ENCODE measurements at places on chromosomes 13 and 19.

DNA sequence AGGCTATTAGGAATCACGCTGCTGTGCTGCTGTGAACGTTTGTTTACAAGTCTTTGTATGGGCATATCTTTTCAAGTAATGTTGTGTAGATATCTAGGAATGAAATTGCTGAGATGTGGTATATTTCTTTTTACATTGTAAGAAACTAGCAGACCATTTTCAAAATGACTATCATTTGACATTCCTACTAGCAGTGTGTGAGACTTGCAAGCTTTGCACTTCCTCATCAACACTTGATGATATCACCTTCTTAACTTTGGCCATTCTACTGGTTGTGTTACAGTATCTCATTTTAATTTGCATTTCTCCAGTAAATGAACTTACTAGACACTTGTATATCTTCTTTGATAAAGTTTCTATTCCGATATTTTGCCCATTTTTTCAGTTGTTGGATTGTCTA is 12.1 kb downstream of the METTL21C start:
- no peak for DNase-seq

DNA sequence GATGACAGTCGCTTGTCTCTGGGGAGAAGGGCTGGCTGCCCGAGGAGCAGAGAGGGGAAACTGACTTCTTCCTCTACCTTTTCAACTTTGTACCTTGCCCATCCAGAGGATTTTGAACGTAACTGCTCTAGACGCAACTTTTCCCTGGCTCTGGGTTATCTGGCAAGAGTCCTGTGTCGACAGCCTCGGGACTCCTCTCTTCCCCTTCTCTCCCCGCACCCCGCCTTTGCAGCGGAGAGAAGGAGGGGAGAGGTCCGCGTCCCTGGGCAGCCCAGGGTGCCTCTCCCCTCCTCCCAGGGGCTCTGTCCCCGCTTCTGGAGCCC is 574 bp downstream of the SH3GL1 start:
- no peak for DNase-seq

DNA sequence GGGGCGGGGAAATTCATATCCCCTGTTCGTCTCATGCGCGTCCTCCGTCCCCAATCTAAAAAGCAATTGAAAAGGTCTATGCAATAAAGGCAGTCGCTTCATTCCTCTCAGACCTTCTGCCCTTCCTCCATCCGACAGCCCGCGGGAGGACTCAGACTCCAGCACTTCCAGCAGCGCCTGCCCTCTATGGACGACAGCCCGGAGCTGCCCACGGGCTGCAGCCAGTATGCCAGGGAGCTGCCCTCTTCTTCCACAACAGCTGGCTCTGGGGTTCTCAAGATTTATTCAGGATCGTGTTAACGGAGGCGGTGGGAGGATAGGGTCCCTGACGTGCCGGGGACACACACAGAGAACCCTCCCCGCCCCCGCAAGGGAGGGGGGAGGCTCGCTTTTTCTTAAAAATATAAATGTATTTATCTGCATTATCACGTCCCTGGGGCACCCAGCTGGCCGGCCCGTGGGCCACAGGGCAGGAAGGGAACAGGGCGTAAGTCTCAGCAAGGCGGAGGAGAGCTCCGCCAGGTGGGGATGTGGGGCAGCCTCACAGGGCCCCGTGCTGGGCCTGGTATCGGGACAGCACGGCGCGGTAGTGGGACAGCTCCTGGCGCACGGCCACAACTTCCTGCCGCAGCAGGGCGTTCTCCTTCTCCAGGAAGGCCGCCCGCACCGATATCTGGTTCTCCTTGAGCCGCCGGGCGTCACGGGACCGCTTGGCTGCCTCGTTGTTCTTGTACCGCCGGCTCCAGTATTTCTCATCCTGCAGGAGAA is 6.7 kb downstream of the DBP start:
- no peak for DNase-seq

GRCh38 chr13:24165746-24166145 is 5.2 kb downstream of the SPATA13 start:
- DNase-seq, result no peak

DNA sequence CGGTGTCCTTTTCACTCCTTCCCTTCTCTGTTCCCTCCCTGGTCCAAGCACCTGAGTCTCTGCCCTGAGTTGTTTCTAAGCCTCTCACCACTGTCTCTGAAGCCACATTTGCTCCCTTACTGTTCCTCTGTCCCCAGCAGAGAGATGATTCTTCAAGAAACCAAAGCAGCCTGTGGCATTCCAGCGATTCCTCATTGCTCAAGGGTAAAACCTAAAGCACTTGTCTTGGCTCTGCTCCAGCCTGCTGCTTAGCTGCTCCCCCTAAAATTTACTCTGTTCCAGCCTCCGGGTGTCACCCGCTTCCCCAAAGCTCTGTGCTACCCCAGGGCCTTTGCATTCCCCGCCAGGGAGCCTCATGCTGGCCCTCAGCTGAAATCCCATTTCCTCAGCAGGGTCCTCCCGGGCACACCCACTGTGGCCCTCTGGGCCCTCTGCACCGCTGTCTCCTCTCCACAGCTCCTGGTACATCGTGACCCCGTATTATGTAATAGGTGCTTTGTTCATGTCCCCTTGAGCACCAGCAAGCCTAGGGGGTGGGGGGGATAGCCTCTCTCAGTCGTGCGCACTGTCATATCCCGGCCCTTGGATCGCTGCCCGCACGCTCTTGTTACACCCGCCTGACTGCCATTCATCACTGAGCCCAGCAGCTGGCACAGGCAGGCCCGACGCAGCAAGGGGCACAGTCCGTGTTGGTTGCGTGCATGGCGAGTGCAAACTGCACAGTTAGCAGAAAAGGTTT is 15.8 kb downstream of the TECR start:
- DNase-seq, result no peak

GRCh38 chr13:36431204-36432105 is 840 bp upstream of the CCNA1 start:
- DNase-seq, result no peak

DNA sequence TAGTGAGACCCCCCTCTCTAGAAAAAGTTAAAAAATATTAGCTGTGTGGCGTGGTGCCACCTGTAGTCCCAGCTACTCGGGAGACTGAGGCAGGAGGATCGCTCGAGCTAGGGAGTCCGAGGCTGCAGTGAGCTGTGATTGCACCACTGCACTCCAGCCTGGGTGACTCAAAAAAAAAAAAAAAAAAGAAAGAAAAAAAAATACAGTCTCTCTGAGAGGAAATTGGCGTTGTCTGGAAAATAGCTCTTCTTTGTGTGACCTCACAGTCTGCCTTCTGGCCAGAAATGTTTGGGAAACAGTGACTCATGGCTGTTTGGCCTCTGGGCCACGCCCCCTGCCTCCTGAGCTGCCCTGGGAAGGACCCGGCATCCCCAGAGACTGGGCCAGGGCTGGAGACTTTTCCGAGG is 10.7 kb downstream of the MARCHF2 start:
- DNase-seq, result peak; percentile 81

DNA sequence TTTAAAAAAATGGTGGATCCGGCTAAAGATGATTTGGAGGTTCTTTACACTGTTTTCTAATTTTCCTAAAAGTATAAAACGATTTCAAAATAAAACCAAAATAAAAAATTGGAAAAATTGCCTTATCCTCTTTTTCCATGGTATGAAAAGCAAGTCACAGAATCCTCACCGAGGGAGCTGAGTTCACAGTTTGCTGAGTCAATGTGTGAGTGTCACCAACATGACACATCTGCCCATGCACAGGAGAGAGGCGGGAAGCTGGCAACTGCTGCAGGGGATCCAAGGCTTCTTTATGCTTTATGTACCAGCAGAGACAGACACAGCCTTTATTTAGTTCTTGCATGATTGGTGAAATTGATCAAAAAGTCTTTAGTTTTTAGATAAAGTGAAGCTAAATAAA is 157.8 kb downstream of the TNFSF13B start:
- no peak for DNase-seq

- no peak for DNase-seq
Measured at GRCh38 chr19:48999481-49000325, 6.0 kb downstream of the RUVBL2 start.

DNA sequence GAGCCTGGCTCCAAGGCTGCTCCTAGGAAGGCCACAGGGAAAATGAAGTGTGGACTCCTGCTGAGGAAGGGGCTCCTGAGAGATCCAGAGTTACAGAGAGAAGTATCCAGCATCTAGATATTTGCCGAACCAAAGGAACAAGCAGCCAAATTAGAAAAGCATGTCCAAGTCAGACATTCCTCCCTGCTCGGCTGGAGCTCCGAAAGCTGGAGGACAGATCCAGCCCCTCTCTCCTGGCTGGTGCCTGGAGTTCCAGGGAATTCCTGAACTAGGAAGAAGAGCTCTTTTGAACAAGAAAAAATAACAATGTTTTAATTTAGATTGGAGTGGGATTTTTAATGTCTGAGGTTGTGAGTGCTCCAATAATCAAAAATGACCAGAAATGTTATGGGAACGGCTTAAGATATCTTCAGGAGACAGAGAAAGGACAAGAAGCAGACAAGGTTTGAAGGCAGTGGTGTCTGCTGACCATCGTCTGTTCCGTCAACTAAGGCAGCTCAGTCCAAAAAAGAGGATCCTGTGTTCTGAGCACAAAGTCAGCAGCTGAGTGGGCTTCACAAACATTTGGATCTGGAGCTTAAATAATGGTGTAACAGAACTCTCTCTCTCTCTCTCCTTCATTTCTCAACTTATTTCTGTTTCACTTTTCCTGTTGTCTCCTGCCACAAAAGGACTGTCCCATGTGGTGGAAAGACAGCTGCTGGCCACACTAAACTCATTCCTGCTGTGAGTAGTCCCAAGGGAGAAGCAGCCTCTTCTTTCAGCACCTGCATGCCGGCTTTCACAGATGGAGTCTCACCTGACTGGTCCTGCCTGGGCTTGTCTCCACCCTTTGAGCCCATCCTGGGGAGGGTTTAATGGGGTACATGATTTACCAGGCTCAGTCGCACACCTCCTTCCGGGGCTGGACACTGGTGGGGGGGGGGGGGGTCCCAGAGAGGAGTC is 31.5 kb upstream of the IRS2 start:
- no peak for DNase-seq

DNA sequence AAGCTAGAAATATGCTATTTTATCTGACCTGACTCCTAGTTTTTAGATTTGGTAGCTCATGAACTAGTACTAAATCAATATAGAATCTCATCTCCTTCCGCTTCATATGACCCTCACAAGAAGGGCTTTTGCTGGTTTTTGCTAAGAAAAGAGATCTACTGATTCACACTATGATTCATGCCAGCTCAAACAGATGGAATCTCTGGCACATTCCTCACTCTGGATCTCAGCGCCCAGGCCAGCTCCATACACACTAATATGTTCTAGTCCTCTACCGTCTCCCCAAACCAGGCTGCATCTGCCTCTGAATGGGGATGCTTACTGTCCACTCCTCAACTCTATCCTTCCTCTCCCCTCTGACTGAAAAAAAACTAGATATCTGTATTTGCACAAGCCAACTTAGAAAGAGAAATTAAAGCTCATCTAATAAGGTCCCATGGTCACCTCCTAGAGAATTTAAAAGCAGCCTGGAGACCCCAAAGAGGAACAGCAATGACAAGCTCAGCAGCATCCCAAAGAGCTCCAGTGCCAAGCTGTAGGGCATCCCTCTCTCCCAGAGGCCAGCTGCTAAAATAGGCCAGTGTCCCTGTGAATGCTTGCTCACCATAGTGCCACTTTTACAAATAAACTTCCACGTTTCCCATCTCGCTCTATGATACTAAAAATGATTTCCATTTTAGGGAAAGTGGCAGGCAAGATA is 74.9 kb downstream of the LHFPL6 start:
- DNase-seq, result peak; percentile 70

- DNase-seq, result no peak
Measured at GRCh38 chr19:48745208-48745995, 1.3 kb downstream of the IZUMO1 start.

DNA sequence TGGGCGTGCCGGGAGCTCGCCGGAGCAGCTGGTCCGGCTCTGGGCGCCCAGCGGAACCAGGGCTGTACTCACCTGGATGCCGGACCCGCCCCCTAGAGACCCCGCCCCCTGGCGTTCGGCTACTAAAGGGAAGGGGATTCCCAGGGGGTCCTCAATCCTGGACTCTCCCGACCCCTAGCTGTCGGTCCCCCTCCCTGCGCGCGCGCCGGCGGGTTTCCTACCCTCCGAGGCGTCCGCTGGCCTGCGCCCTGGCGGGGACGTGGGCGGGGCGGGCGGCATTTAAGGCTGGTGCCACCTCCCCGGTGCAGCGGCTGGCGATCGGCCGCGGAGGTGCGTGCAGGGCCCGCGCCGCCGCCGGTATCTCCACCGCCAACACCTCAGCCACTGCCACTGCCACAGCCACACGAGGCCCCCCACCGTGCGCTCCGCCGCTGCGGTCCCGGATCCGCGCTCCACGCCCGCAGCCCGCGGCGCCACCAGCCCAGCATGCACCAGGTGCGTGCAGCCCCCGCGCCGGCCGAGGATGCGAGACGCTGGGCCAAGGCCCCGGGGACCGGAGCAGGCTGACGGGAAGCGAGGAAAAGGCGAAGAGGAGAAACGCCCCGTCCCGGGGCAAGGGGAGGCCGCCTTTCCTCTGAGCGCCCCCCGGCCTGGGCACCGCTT is at the start of gene ATP12A:
ATP12A (plus strand) TSS at position 151 of the 663 bp plus-strand sequence; CDS start at position 487, 336 bp downstream.
- DNase-seq, result no peak

DNA sequence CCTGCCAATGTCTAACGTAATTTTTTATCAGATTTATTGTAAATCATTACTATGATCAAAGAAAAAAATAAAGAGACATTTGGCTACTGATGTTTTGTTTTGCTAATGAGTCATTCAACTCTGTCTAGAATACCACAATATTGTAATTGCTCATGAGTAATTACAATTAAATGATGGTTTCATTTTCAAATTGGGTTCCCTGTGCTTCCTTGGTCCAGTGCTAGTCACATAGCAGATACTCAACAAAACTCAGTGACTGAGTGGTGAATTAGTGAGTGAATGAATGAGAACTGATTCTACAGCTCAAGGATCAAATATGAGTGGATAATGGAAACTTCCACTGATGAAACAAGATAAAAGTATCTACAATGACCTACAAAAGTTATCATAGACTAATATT is 304.7 kb downstream of the POU4F1 start:
- no peak for DNase-seq

- no peak for DNase-seq
Measured at GRCh38 chr13:50033725-50034124, 18.5 kb downstream of the KCNRG start.

DNA sequence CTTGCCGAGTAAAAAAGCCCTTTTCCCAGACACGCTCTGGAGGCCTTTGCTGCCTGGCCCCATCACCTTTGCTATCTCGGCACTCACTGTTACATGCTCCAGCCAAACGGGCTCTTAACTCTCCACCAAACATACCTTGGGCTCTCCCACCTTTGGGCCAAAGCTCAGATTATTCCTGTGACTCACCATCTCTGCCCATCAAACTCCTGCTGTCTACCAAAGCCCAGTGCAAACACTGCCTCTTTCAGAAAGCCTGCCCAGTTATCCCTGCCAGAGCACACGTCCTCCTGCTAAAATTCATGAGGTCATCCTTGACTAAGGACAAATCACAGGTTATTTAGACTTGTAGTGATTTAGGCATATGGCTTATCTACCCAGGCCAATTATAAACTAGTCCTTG is 48.1 kb upstream of the SERPINE3 start:
- no peak for DNase-seq

All from epithelial cell of proximal tubule (primary cell).